ENCODE measurements at places on chromosomes 5 and 9.

DNA sequence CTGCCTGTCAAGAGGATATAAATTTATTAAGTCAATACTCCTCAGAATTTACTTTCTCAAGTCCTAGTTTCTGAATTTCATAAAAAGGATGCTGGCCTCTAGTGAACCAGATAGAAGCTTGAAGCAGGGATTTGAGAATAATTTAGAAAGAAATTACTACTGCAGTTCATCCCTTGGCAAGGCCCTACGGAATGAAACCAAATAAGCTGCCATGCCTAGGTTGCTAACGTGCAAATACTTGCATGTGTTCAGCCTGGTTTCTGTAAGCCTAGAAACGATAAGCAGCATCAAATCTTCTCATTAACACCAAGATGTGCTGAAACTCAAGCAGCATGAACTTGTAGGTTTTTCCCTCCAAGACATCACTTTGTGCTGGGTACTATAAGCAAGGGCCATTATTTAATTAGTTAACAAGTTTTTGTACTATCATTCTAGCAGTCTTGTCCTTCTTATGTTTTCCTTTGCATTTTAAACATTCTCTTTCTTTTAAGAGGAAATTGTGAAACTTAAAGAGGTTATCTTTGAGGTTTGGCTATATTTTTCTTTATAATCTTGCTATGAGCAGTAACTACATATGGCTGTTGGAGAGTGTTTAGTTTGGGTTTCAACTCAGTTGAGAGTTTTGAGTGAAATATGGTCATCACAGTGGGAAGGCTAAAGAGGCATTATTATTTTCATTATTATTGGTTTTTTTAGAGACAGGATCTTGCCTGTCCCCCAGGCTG is 71.8 kb downstream of the ADAMTSL1 start:
- no peak for DNase-seq
- no peaks in the 10 kb centered on the region for H3K36me3 ChIP-seq
- peaks cover 2% of the 10 kb centered on the region for H3K4me1 ChIP-seq

GRCh38 chr9:79264511-79265355 is 307.0 kb upstream of the TLE4 start:
- H3K27ac ChIP-seq: no peak overlapping the region
- peaks cover 44% of the 10 kb centered on the region for H3K27me3 ChIP-seq
- no peak overlapping the region for H3K4me3 ChIP-seq
- no peaks in the 10 kb centered on the region for H3K4me1 ChIP-seq
- H3K36me3 ChIP-seq: no peaks in the 10 kb centered on the region

DNA sequence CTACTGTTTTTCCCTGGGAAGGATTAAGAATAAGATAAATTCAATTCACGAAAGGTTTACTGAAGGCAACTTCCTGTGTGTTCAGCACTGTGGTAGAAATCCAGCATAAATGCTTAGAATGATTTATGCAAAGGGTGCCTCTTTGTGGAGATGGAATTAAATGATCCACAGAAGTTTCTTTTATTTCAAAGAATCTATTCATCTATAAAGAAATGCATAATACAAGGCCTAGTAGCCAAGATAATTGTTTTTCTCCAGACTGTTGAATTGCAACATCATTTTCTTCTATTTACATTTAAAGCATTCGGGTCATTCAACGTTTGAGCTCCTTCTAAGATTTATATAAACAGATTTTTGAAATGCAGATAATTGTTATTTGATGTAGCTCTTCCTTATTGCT is 138.8 kb upstream of the NFIL3 start:
- H3K27me3 ChIP-seq: peaks cover 4% of the 10 kb centered on the region
- H3K4me3 ChIP-seq: no peak overlapping the region
- H3K4me1 ChIP-seq: no peaks in the 10 kb centered on the region

DNA sequence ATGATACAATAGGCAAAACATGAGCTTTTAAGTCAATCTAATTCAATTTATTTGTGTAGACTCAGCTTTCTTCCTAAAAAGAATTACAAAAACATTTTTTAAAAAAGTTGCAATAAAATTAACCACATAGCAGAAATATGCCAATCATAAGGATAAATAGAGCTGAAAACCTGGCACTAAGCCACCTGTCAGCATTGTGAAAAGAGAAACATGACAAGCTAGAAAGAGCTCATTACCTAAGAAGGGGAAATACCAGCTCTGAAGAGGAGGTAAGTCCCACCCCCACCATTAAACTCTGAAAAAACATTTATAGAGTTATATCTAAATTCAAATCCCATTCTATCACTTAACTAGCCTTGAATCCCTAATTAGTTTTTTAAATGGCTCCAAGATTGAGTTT is 372.9 kb downstream of the OSTF1 start:
- no peaks in the 10 kb centered on the region for H3K27me3 ChIP-seq
- DNase-seq: no peak
- H3K27ac ChIP-seq: no peak overlapping the region
- no peak overlapping the region for H3K4me3 ChIP-seq
- H3K4me1 ChIP-seq: no peaks in the 10 kb centered on the region
- H3K36me3 ChIP-seq: no peaks in the 10 kb centered on the region

- no peaks in the 10 kb centered on the region for H3K27me3 ChIP-seq
- H3K27ac ChIP-seq: no peak overlapping the region
- H3K4me1 ChIP-seq: no peaks in the 10 kb centered on the region
- H3K36me3 ChIP-seq: peaks cover 2% of the 10 kb centered on the region
- H3K4me3 ChIP-seq: no peak overlapping the region
Observed at GRCh38 chr9:89293014-89293413, 18.0 kb upstream of the CKS2 start.

- H3K27me3 ChIP-seq: no peaks in the 10 kb centered on the region
- no peaks in the 10 kb centered on the region for H3K36me3 ChIP-seq
- no peak overlapping the region for H3K27ac ChIP-seq
- H3K4me3 ChIP-seq: no peak overlapping the region
- DNase-seq: no peak
Observed at GRCh38 chr5:140220032-140220697, 45.2 kb downstream of the CYSTM1 start.

DNA sequence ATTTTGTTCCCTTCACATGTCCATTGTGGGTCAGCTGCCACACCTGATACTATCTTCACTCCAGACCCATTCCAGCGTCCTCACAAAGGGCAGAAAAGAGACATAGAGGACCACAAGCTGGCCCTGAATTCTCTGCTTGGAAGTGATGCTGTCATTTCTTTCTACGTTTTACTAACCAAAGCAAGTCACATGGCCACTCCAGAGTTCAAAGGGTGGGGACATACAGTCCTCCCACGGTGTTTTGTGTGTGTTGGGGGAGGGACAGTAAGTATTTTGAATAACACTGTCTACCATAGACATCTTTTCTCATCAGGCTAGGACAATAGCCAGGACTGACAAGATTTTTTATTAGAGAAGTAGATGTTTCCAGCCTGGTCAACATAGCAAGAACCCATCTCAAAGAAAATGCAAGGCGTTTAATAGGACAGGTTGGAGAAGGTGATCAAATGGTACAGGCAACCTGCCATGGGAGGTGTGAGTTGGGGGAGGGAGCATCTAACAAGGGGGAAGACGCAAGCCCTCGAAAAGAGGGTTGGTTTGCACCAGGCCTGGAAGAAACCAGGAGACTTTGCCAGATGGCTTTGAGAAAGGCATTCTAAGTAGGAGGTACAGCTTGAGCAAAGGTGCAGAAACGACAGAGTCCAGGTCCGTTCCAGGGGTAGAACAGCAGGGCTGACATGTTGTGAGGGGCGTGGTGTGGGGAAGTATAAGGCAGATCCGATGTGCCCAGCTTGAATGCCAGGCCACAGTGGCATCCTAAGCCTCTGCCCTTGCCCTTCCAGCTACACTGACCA is 11.3 kb upstream of the GLIPR2 start:
- no peak overlapping the region for H3K27ac ChIP-seq
- no peak for DNase-seq
- no peaks in the 10 kb centered on the region for H3K4me1 ChIP-seq
- H3K4me3 ChIP-seq: no peak overlapping the region
- peaks cover 12% of the 10 kb centered on the region for H3K36me3 ChIP-seq

- no peaks in the 10 kb centered on the region for H3K4me1 ChIP-seq
- no peaks in the 10 kb centered on the region for H3K36me3 ChIP-seq
- H3K4me3 ChIP-seq: no peak overlapping the region
- peaks cover 3% of the 10 kb centered on the region for H3K27me3 ChIP-seq
Observed at GRCh38 chr5:143434261-143435209, 31.0 kb upstream of the NR3C1 start.

GRCh38 chr9:88905506-88905905 is 85.8 kb upstream of the S1PR3 start:
- H3K4me1 ChIP-seq: no peaks in the 10 kb centered on the region
- H3K4me3 ChIP-seq: no peak overlapping the region
- DNase-seq: no peak
- H3K27ac ChIP-seq: no peak overlapping the region

- DNase-seq: no peak
- no peaks in the 10 kb centered on the region for H3K27me3 ChIP-seq
- H3K27ac ChIP-seq: no peak overlapping the region
Observed at GRCh38 chr9:100466829-100467221, 6.1 kb upstream of the TMEFF1 start.

- H3K36me3 ChIP-seq: no peaks in the 10 kb centered on the region
- no peak for DNase-seq
- H3K4me1 ChIP-seq: peaks cover 24% of the 10 kb centered on the region
- H3K27me3 ChIP-seq: peaks cover 13% of the 10 kb centered on the region
- H3K27ac ChIP-seq: no peak overlapping the region
- H3K4me3 ChIP-seq: no peak overlapping the region
Observed at GRCh38 chr5:16578474-16578883, 38.3 kb downstream of the RETREG1 start.

GRCh38 chr9:80376180-80376579 is 804.4 kb downstream of the TLE4 start:
- no peak overlapping the region for H3K27ac ChIP-seq
- H3K4me1 ChIP-seq: peaks cover 2% of the 10 kb centered on the region
- no peaks in the 10 kb centered on the region for H3K27me3 ChIP-seq
- no peak for DNase-seq
- H3K4me3 ChIP-seq: no peak overlapping the region

GRCh38 chr9:13746876-13747275 is 467.4 kb upstream of the MPDZ start:
- no peak overlapping the region for H3K4me3 ChIP-seq
- H3K36me3 ChIP-seq: no peaks in the 10 kb centered on the region
- DNase-seq: no peak
- peaks cover 3% of the 10 kb centered on the region for H3K27me3 ChIP-seq
